MV-4-11 (cell line): ENCODE measurements at places on chromosomes 13 and 19.

- DNase-seq, result no peak
Observed at GRCh38 chr13:40102854-40103253, 447.4 kb downstream of the COG6 start.

GRCh38 chr19:55087542-55087901, 11.9 kb downstream of the EPS8L1 start:
- no peak for DNase-seq

DNA sequence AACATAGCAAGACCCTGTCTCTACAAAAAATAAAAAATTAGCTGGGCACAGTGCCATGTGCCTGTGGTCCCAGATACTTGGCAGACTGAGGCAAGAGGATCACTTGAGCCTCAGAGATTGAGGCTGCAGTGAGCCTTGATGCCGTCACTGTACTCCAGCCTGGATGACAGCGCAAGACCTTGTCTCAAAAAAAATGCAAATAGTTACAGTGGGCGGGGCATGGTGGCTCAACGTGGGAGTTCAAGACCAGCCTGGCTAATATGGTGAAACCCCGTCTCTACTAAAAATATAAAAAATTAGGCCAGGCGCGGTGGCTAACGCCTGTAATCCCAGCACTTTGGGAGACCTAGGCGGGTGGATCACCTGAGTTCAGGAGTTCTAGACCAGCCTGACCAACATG, 8.5 kb downstream of the PGLS start:
- peak; percentile 35 for DNase-seq

GRCh38 chr19:1396019-1396767, 5.1 kb downstream of the GAMT start:
- peak; percentile 29 for DNase-seq

DNA sequence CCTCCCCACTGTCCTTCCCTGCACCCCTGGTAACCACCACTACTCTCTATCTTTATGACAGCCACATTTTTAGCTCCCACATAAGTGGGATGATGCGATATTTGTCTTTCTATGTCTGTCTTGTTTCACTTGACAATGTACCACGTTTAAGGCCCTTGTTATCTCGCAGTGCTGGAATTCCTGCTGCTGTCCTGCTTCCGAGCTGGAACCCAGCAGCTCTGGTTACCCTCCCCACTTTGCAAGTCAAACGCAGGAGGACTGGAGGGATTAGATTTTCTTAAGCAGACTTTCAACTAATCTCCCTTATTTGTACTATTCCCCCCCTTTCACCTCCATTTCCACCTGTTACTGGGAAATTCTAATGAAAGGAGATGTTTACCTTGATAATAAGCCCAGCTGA, 59.1 kb upstream of the PDX1 start:
- DNase-seq, result no peak
